ENCODE measurements at places on chromosomes 1 and 21.

GRCh38 chr1:223052931-223053330, 90.1 kb downstream of the TLR5 start:
- DNase-seq = no peak

- DNase-seq = no peak
Measured at GRCh38 chr1:182841368-182841988, 2.3 kb downstream of the DHX9 start.

GRCh38 chr1:41622402-41622801, 137.9 kb upstream of the EDN2 start:
- no peak for DNase-seq

DNA sequence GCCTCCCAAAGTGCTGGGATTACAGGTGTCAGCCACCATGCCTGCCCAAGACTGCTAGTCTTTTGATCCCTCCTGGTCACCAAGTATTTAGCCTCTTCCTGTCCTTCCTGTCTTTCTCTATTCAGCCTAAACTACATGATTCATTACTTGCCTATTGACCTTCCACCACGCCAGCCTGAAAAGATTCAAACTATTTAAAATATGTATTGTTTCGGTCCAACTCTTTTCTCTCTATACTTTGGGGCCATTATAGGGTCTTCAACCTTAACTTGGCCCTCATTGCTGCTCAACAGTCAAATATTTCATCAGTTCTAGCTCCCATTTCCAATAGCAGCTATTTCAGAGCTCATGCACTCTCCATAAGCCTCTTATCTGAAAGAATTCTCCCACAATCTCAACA, 153.0 kb downstream of the TNFSF18 start:
- no peak for DNase-seq

DNA sequence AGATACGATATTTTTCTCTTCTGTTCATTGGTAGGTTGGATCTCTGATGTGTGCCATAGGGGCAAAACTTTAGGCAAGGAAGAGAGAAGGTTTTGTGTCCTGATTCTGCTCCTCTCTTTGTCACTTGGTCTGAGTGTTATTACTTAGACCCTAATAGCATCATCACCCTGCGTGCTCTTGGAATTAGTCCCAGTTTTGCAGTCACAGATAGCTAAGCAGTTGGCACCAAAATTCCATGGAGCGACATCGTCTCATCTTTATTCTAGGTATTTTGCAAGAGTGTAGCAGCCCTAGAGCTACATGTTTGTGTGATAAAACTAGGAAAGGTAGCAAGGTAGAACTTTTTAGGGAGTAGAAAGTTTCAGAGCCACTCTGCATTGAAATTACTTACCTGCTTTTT, 23.8 kb downstream of the PIP5K1A start:
- DNase-seq = no peak

DNA sequence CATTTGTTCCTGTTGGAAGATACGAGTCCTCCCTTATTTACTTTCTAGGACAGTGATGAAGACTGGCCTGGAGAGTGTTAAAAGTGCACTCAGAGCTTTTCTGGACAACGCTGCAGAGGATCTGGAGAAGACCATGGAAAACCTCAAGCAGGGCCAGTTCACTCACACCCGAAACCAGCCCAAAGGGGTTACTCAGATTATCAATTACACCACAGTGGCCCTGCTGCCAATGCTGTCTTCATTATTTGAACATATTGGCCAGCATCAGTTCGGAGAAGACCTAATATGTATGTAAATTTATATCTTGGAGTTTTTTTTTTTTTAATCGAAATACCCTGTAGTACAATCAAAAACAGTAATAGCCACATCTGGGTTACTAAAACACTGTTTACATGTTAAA, 190.5 kb downstream of the ZP4 start:
- no peak for DNase-seq

- peak; percentile 53 for DNase-seq
Measured at GRCh38 chr1:66294707-66295370, 239.1 kb upstream of the SGIP1 start.

GRCh38 chr1:204813522-204813921, 57.1 kb upstream of the NFASC start:
- DNase-seq = no peak

DNA sequence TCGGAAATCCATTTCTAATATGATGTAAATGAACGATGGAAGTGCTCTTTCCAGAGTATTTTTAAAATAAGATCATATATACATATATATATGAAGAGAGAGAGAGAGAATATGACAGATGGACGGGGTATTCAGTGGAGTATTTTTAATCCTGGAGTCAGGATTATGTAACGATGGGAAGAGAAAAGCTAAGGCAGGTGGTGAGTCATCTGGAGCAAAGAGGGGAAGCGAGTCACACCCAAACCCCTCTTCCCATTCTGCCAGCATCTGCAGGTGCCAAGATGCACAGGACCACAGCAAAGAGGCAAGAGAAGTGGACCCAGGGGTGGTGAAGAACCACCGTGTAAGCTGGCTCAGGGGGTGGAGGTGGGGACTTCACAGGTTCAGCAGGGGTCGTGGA, 102.7 kb upstream of the GRIK3 start:
- no peak for DNase-seq

GRCh38 chr1:923131-923990, at the start of gene SAMD11:
Gene SAMD11 (plus strand): TSS chr1:923923. CDS start chr1:924432, 509 bp downstream.
- peak; percentile 61 for DNase-seq

- no peak for DNase-seq
Measured at GRCh38 chr1:174693085-174693484, 245.3 kb downstream of the GPR52 start.

DNA sequence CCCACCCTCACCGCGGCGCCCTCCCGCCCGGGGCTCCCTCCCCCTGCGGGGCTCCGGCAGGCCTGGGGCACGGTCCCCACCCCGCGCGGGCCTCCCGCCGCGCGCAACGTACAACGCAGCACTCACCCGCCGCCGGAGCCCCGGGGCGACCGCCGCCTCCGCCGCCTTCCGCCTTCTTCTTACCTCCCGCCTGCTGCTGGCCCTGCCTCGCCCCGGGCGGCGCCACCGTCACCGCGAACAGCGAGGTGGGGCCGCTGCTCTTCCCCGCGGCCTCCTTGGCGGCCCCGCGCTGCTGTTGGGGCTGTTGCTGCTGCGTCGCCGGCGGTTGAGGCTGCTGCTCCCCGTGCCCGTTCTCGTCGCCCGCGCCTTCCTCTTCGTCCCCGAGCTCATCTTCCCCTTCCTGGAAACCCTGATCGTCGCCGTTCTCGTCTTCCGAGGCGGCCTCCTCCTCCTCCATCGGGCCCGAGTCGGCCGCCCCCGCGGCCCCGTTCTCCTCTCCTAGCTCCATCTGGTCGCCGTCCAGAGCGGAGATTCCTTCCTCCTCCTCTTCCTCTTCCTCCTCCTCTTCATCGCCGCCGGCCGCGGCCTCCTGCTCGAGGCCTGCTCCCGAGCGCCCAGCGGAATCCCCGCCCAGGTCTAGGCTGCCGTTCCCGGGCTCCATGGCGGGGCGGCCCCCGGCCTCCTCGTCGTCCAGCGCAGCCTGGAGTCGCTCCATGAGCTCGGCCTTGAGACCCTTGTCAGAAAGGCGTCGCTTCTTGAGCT, 671 bp downstream of the HNRNPU start:
- DNase-seq = no peak

DNA sequence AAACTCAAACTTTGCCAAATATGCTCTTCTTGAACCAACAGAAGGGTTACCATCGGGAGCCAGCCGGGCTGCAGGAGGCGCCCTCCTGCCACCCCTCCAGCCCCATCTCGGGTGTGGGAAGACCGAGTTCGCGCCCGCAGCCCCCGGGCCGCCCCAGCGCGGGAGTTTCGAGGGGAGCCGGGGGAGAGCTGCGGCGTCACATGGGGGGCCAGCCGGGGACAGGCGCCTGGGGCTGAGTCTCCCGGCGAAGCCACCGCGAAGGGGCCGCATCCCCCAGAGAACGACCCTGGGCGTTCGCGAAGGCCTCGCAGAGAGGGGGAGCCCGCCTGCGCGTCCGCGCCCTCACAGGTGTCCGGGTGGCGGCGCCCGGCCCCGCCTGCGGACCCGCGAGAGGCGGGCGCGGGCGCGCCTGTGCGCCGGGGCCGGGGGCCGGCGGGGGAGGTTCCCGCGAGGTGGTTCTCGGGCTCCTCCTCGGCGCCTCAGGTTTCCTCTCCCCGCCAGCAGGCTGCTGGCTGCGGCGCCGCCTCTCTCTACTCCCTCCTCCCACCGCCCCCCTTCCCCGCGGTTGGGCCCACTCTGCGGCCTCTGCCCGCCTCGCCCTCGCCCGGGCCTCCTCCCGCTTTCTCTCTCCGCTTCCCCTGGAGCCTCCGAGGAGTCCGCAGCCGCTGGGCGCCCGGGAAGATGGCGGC, at the start of gene RAVER2:
TSS of gene RAVER2 (plus strand) at position 584 of the 689 bp plus-strand sequence. CDS start at position 682, 98 bp downstream.
- DNase-seq = peak; percentile 55

- no peak for DNase-seq
Measured at GRCh38 chr21:17191346-17191993, 321.4 kb upstream of the CXADR start.

GRCh38 chr1:116299248-116299647, 73.8 kb upstream of the ATP1A1 start:
- no peak for DNase-seq

GRCh38 chr1:192477630-192478029, 97.9 kb upstream of the RGS1 start:
- DNase-seq = peak; percentile 39

- DNase-seq = no peak
Measured at GRCh38 chr1:9249534-9250410, 15.2 kb downstream of the H6PD start.

- no peak for DNase-seq
Measured at GRCh38 chr1:40047276-40047675, 6.7 kb downstream of the CAP1 start.

DNA sequence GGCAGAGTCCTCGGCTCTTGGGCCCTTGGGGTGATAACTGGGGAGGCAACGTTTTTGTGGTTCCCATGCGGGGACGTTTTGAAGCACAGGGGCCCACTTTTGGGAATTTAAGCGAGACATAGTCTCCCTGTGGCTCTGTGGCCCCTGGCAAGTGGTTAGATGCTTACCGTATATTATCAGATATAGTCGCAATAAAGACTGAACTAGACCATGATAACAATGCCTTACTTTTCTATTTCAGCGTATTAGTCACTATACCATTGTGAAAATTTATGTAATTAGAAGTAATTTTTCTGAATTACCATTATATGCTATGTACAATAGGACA, 538 bp upstream of the RCAN1 start:
- no peak for DNase-seq

- DNase-seq = no peak
Measured at GRCh38 chr1:59751801-59752200, 62.9 kb upstream of the HOOK1 start.

- DNase-seq = no peak
Measured at GRCh38 chr1:20339811-20340457, 49.3 kb downstream of the VWA5B1 start.

GRCh38 chr1:87318056-87318650, 10.5 kb upstream of the LMO4 start:
- no peak for DNase-seq

DNA sequence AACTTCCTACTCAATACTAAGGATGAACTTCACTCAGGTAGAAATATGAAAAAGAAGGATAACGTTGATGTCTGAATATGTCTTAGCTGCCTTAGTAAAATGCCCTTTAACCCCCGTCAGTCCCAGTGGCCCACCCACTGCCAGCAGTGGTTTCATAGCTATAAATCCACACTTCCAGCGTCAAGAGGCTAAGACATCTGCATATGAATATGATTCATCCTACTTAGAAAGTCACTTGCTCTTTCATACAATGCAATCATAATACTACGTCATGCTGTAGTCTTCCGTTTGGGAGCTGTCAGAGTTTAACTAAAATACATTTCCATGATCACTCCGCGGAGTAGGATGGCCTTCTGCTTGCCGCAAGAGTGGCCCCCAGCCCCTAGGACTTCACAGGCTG, 247.3 kb downstream of the SDCCAG8 start:
- no peak for DNase-seq

DNA sequence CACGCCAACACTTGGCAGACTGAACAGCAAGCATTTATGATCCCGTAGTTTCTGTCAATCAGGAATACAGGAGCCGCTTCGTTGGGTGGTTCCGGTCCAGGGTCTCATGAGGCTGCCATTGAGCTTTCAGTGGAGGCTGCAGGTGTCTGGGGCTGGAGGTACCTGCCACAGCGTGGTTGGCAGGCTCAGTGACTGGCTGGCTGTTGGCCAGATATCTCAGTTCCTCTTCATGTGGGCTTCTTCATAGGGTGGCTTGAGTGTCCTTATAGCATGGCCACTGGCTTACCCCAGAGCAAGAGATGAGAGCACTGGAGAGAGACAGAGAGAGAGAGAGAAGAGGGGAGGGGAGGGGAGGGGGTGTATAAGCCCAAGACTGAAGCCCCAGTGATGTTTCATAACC, 29.3 kb downstream of the PIK3CD start:
- DNase-seq = no peak

- DNase-seq = no peak
Measured at GRCh38 chr1:110348050-110348449, 8.9 kb downstream of the RBM15 start.

- DNase-seq = no peak
Measured at GRCh38 chr1:76826072-76826845, 41.0 kb upstream of the ST6GALNAC5 start.

- DNase-seq = no peak
Measured at GRCh38 chr1:90210633-90211491, 216.0 kb downstream of the ZNF326 start.

GRCh38 chr1:206470692-206471414, 577 bp downstream of the IKBKE start:
- DNase-seq = no peak

GRCh38 chr1:10745886-10746455, 50.5 kb downstream of the CASZ1 start:
- DNase-seq = no peak

- no peak for DNase-seq
Measured at GRCh38 chr1:6872573-6873261, 87.5 kb downstream of the CAMTA1 start.

GRCh38 chr1:45668526-45668925, 17.8 kb downstream of the GPBP1L1 start:
- no peak for DNase-seq

DNA sequence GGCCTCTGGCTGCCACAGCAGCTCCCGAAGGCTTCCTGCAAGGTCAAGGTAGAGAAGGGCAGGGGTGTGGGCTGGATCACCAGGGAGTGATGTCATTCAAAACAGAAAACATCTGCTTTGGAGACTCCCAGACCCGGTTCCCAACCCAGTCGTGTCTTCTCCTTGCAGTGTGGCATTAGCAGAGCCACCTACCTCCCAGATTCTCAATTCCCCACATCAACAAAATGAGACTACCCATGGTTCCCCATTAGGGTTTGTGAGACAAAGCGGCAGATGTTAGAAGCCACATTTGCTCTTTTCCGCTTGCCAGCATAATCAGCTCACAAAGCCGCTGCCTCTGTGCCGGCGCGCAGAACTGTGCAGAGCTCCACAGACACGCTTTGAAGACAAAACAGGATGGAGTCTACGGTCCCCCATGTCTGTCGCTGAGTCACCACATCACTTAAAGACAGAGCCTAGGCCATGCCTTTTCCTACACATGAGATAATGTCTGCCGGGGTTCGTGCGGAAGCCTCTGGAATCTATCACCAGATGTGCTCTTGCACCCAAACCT, 12.5 kb downstream of the KIF17 start:
- no peak for DNase-seq
